Stimulated activated naive CD4-positive, alpha-beta T cell treated with Interleukin-2 at 50 U/mL for 16 hours (primary cell): ENCODE measurements at places on chromosomes 7 and 10.

- no peak for DNase-seq
Measured at GRCh38 chr7:50431316-50431715, 18.8 kb downstream of the FIGNL1 start.

GRCh38 chr10:86953747-86954680 is 3.4 kb downstream of the MMRN2 start:
- no peak for DNase-seq

GRCh38 chr7:133854739-133855138 is 272.4 kb upstream of the LRGUK start:
- DNase-seq: no peak

GRCh38 chr7:41567031-41567730 is 135.7 kb downstream of the INHBA start:
- DNase-seq: no peak

GRCh38 chr10:104325436-104326435 is 12.5 kb downstream of the ITPRIP start:
- DNase-seq: no peak
